ENCODE measurements at places on chromosomes 1 and 21. TPM values are rescaled to one million over a fixed set of nuclear protein-coding genes. Genes with fewer than 3 reads are reported as not detected.

DNA sequence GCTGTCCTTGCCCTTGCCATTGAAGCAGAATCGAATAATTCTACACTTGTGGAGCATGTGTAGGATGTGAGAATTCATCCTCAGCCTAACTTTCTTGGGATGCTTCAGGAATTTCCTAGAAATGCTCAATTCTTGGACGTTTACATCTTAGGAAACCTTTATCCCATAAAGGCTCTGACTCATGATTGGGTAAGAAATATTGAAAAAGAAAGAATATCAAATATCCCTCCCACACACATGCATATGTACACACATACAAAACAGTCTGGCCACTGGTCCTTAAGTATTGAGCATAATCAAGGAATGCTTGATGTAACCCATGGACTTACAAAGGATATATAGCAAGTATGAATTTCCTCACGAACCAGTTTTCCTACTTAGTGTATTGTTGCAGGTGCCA lies 83.9 kb upstream of the IPO9 start:
- DNase-seq: no peak

GRCh38 chr1:230050973-230051735 lies 15.9 kb upstream of the GALNT2 start:
- no peak for DNase-seq

DNA sequence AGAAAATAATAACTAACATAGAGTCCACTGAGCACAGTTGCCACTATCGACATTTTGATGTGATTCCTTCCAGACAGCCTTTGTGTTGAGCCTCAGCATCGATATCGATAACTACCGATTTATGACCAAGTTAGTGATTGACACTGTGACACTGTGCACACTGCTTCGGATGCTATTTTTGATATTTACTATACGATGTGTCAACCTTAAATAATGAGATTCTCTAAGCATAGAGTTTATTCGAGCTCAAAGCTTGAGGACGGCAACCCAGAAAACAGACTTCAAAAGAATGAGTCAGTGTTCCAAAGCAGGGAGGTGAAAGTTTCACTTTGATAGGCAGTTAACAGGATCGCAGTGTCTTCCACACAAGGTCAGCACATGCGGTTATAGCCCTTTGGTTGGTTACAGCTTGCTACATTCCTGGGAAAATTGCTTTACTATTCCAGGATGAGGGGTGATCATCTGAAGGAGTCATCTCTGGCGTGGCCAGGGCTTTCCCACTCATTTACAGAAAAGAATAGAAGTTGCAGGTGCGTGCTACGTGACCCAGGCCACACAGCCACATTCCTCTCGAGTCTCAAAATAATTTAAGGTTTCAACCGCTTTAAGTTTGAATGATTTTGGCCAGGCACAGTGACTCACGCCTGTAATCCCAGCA lies 53.6 kb upstream of the EFHD2 start:
- no peak for DNase-seq

DNA sequence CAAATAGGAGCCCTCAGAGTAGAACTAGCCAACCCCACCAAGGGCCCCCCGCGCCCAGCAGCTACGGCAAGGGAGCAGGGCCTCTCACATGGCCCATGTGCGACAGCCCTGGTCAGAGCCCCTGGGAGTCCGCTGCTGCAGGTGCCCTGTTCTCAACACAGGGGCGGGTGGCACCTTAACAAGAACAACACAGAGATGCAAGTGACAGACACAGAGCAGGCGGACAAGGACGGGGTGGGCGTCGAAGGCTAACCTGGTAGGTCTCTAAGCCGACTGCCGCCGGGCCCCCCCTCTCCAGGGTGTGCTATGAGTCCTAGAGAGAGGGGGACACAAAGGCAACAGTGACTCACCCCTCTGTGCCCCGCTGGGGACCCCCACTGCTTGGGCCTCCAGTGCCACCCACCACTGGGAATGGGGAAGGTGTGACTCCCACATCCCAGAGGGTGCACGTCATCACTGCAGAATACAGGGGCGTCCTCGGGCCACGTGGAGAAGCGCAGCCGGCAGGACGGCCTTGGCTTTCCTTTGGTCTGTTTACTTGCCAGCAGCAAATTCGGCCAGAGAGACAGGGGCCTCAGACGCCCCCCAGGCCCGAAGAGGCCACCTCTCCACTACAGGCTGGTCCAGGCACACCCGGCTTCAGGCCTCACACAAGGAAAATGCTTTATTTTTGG lies 44.8 kb downstream of the PRDM15 start:
- DNase-seq: no peak

UBL4B gene
- polyA plus RNA-seq: not detected
